ENCODE measurements at places on chromosomes 4 and X. TPM values are rescaled to one million over a fixed set of nuclear protein-coding genes. Genes with fewer than 3 reads are reported as not detected.

The EFHC2 gene
- total RNA-seq, result 0.32 TPM

DNA sequence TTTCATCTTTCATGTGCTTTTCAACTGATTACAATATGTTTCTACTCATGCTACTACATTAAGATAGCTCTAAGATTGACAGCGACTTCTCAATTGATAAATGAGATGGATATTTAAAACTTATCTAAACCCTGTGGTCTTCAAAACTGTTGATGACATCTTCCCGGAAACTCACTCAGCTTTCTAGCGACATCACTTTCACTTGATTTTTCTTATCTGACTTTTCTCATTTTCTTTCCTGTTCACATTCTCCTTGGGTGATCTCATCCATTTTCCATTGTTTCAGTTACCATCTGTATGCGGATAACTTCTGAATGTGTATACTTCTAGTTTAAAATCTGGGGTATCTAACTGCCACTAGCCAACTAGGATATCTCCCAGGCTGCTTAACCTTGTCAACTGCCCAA, 3.1 kb downstream of the POLR2B start:
- no peak for DNase-seq

GRCh38 chr4:76831711-76832373, 66.1 kb downstream of the SOWAHB start:
- peak; percentile 78 for DNase-seq

- no peak for DNase-seq
Observed at GRCh38 chr4:104818579-104818978, 323.9 kb upstream of the CXXC4 start.

GRCh38 chrX:12332786-12333347, 194.6 kb downstream of the FRMPD4 start:
- peak; percentile 70 for DNase-seq

The SLIT2 gene
- 20.7 TPM for total RNA-seq

GRCh38 chr4:159144112-159144694, 41.3 kb downstream of the RAPGEF2 start:
- no peak for DNase-seq

Data from fibroblast of villous mesenchyme (primary cell).